Esophagus muscularis mucosa (tissue), 4 donors: ENCODE measurements at places on chromosomes 5 and 9.
A peak's percentile ranks its signal among the peaks of the same experiment; 100 is the strongest.

DNA sequence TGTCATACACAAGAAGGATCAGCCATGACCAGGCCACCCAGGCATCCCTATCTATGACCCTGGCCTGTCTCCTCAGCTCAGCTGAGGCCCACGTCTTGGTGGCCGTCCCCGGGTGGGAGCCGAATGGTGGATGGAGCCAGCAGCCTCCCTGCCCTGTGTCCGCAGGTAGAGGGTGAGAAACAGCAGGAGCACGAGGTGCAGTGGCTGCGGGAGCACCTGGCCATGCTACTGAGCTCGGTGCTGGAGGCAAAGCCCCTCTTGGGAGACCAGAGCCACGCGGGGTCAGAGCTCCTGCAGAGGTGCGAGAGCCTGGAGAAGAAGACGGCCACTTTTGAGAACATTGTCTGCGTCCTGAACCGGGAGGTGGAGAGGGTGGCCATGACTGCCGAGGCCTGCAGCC is 24.5 kb downstream of the FBXW5 start:
- no peak for DNase-seq

- DNase-seq: no peak
These were observed 10.4 kb upstream of the SSBP2 start for GRCh38 chr5:81761270-81761669.

DNA sequence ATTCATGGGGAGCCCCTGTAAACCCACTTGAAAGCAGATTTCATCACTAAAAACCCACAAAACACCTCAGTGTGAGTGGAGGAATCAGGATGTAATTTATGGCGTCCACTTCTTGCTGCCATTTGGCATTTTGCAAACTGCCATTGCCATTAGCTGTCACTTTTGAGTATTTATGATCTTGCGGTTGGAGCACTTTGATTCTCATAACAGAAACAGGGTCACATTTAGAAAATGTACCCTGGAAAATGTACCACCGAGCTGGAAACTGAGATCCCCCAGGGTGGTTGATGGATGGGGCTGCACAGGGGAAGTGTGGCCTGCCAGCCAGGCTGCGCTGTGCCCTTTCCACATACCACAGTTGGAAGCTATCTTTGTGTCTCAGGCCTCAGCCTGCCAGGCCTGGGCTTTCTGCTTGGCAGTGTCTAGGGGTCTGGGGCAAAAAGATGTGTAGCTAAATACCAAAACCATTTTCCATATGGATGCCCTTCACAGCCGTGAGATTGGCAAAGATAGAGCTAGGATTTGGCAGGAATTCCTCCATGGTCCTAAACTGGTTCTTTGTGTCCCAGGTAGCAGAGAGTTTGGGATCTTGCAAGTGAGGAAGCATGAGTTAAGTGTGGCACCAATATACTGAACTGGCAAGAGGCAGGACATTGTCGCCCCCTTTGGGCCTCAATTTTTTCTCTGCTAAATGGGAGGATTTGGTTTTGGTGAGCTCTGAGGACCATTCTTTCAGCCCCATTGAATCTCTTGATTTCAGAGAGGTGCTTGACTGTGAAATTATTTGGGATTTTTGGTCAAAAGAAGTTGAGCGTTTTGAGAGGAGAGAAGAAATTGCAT is 46.2 kb downstream of the GALNT10 start:
- DNase-seq: peak; percentile 55

DNA sequence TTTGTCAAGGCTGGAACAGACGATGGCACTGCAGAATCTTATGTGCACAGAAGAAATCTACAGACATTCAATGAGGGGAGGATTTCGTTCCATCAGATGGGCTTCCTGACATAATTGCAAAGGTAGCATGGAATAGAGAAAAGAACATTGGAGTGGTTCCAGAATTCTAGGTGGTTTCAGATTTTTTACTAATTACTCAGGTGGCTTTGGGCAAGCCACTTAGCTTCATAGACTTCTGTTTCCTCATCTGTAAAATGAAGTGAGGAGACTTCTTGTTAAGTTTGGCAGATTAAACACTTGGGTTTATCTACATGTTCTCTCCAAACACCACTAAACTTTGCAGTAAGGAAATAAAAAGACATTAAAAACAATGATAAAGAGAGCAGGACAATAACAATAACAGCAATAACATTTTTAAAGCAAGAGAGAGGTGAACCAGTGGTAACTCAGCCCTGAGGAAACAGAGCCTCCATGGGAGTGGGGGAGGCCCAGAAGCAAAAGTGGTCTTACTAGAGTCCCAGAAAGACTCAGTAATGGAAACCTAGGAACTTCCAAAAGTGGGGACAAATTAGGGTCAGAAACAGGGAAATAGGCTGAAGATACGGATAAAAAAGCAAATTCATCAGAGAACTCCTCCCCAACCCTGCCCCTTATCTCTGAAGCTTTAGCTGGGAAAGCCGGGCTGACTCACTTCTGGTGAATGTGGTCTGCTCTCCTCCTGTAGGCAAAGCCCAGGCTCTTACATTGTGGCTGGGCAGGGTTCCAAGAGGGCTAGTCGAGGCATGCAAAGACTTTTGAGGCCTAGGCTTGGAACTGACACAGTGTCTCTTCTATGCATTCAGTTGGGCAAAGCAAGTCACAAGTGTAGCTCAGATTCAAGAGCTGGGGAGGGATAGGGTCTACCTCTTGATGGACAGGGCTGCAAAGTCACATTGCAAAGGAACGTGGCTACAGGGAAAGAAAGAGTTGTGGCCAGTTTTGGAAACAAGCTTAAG is 11.8 kb upstream of the ACTBL2 start:
- no peak for DNase-seq

DNA sequence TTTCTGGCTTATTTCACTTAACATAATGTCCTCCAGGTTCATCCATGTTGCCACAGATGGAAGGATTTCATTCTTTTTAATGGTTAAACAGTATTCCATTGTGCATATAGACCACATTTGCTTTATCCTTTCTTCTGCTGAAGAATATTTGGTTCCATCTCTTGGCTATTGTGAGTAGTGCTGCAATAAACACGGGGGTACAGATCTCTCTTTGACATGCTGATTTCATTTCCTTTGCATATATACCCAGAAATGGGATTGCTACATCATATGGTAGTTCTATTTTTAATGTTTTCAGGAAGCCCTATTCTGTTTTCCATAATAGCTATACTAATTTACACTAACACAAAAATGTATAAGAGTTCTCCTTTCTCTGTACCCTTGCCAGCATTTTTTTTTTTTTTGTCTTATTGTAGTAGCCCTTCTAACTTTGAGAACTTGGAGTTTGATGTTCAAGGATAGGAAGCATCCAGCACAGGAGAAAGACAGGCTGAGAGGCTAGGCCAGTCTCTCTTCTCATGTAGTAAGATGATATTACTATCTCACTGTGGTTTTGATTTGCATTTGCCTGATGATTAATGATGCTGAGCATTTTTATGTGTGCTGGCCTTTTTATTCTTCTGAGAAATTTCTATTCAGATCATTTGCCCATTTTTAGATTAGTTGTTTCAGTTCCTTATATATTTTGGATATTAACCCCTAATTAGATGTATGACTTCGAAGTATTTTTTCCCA is 592.2 kb upstream of the ZNF608 start:
- no peak for DNase-seq

- no peak for DNase-seq
These were observed 285.3 kb upstream of the DMRT1 start for GRCh38 chr9:556199-556598.

DNA sequence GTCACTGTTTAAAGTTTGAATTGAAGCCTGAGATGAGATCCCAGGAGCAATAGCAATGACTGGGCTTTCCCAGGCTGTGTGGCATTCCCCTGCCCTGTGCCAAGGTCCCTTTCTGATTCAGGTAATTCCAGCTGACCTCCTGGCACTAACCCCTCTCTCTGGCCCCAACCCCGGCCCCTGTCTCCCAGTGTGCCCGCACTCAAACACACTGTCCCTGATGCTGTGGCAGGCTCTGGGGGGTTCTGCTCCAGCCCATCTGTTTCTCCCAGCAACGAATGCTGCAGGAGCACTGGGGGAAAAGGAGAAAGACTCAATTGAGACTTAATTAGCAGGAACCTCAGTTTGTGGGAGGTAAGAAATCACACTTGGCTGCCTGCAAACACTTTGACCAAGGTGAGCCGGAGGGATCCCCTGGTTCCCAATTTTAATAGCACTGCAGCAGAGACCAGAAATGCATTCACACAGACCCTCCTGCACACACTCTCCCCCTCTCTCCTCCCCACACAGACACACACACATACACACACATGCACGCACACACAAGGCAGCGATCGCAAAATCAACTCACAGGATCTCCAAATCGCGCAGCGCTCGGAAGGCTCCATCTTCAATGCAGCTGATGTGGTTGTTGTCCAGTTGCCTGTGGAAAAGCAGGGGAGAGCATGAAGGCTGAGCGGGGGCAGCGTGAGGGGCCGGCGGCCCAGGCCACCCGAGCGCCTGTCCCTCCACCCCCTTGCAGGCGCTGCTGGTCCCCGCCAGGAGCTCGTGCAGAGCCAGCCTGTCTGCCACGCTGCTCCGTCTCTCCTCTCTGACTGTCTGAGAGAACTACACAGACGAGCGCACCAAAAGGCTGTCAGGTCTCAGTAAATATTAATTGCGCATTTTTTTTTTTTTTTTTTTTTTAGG is 265.1 kb upstream of the PANK3 start:
- no peak for DNase-seq

GRCh38 chr5:586751-587285 is 25.3 kb upstream of the CEP72 start:
- DNase-seq: no peak

GRCh38 chr5:110663525-110663924 is 62.9 kb downstream of the TMEM232 start:
- DNase-seq: no peak

GRCh38 chr5:87944553-87945285 is 323.9 kb downstream of the TMEM161B start:
- no peak for DNase-seq

DNA sequence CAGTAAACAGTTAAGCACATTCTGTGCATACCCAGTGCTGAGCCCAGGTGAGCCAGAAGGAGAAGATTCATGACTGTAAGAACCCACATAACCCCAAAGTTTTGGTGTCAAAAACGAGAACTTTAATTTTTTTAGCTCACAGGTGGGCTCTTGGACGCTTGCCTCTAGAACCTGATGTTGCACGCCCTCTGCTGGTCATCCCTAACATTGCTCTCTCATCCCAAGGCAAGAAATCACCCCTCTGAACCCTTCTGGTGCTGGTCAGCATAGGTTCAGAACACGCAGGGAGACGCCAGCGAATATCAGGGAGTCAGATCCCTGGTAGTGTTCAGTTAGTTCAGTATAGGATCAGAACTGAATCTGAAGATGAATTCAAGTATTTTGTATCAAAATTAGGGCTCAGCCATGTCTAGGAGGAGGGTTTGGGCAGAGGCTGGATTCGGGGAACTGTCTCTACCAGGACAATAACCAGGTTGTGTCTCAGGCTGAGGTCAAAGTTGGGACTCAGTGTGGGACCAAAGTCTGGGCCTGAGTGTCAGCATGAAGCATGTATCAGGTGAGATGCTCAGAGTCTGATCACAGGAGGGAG is 4.1 kb upstream of the DNAJB5 start:
- no peak for DNase-seq
